ENCODE measurements at places on chromosomes 2 and 18.
A peak's percentile ranks its signal among the peaks of the same experiment; 100 is the strongest.

- no peak for DNase-seq
Observed at GRCh38 chr2:222088561-222088960, 210.2 kb downstream of the PAX3 start.

DNA sequence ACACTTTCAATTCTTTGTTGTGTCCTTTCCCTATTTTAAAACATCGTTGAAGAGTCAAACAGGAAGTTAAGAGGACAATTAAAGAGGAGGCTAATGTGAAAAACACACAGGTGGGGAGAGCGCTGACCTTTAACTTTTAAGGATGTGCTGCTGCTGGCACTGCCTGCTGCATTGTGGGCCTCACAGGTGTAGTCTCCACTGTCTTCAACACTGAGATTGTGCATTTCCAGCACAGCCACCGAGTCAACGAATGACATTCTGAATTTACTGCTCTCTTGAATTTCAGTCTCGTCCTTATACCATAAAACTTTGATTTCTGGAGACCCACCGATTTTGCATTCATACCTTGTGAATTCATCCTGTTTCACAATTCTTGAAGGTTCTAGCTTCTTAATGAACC is 91.9 kb downstream of the TTN start:
- DNase-seq, result no peak

GRCh38 chr18:811892-812375 is at the start of gene YES1:
Gene YES1 (minus strand): TSS chr18:812242. CDS start chr18:756827, 55,415 bp downstream.
- no peak for DNase-seq

DNA sequence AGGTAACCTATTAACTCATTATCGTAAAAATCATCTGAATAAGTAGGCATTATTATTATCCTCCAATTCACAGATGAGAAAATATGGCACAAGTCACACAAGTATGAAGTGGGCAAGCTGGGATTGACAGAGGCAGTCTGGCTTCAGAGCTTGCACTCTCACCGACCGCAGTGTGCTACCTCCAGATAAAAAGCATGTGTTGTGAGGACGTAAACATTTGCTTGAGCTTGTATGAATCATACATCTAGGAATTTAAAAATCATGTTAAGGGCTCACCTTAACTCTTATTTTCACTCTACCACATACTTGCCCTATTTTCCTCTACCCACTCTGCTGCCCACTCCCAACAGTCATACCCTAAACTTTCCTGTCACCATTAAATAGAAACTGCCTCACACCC is 65.3 kb upstream of the AMMECR1L start:
- peak; percentile 7 for DNase-seq

DNA sequence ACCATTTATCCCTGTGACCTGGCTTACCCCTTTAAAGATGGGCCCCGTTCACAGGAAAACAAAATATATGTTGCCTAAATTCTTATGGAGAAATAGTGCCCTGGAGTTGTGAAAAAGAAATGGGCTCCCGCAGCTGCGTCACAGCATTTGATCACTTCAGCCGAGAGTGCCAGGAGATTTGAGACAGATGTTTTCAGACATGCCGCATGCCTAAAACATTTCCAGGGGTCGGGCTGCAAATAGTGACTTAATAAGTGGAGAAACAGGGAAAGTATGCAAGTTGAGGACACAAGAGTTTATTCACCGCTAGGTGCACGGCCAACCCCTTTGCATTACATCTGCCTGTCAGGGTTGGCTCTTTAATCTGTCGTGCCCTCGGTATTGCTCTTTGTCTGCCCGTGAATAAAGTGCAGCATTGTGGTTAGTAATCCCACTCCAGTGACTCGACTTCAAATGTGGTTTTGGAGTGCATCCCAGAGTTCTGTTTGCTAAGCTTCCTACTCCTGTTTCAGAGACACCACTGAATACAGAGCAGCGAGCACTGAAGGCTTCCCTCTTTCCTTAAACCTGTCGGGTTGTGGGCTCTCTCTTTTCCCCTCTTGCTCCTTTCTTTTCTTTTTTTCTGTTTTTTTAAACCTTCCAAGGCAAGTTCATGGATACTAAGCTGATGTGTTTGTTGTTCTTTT is 187.5 kb downstream of the LTBP1 start:
- peak; percentile 86 for DNase-seq

- peak; percentile 75 for DNase-seq
Observed at GRCh38 chr2:24181849-24182248, 7.0 kb downstream of the FAM228A start.

DNA sequence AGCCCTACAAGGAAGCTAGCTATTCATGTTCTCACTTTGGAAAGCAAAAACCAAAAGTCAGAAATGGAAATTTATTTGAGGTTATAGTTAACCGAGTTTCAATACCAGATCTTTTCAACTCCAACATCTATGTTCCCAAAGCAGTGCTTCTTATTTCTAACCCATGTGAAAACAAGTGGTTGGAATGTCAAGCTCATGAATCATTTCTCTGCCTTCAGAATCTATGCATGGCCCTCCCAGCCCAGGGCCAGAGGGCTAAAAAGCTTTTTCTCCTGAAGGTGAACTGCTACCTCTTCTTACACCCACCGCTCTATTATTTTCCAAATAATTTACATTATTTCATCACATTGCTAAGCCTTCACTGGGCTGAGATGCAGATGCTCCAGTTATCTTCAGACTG is 158.4 kb downstream of the SP3 start:
- DNase-seq, result peak; percentile 32

- DNase-seq, result no peak
Observed at GRCh38 chr18:53503914-53504441, 720.5 kb downstream of the MBD2 start.

- no peak for DNase-seq
Observed at GRCh38 chr18:12283666-12284065, 24.4 kb upstream of the TUBB6 start.

GRCh38 chr18:25345081-25345866 is 6.7 kb downstream of the ZNF521 start:
- DNase-seq, result no peak

DNA sequence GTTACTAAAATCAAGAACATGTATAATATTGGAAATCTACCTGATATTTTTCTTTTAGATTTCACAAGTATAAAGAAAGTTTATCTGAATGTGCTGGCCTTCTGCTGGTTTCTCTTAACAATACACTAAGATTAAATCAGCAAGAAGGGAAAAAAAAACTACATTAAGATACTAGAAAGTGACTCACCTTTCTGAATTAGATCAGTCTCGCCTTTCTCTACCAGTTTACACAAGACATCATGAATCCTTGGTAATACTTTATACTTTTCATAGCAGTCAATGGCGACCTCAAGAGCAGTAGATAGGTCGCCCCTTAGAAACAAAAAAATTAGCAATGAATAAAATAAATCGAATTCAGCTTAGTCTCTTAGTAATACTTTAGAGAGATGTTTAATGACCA is 61.2 kb downstream of the LRPPRC start:
- DNase-seq, result peak; percentile 7

GRCh38 chr2:62343206-62343605 is 147.3 kb downstream of the B3GNT2 start:
- DNase-seq, result no peak

GRCh38 chr2:218859556-218859987 is at the start of gene WNT6:
Gene WNT6 (plus strand): TSS chr2:218859805. CDS start chr2:218860038, 233 bp downstream.
- no peak for DNase-seq

GRCh38 chr2:96524482-96525210 is 11.9 kb upstream of the ARID5A start:
- no peak for DNase-seq

GRCh38 chr2:24409700-24410556 is 49.6 kb upstream of the ITSN2 start:
- DNase-seq, result peak; percentile 74

GRCh38 chr2:8754106-8754776 is 72.4 kb downstream of the ID2 start:
- DNase-seq, result no peak

- peak; percentile 53 for DNase-seq
Observed at GRCh38 chr2:151071382-151071781, 190.3 kb downstream of the RBM43 start.

DNA sequence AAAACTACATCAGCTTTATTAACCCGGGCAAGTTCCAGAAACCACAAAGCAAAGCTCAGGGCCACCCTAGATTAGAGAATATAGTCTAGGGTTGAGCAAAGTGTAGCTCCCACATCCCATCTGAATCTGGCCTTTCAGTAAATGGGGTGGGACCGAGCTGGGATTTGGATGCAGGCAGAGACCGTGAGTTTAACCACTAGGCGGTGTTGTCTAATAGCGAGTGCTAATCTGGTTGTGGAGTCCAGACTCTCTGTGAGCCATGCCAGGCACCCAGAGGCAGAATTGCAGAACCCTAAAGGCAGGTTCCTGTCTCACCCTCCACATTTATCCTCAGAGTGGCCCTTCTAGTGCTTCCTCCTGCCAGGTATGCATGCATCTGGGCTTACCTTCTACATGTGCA is 435.9 kb downstream of the TSN start:
- DNase-seq, result peak; percentile 58

DNA sequence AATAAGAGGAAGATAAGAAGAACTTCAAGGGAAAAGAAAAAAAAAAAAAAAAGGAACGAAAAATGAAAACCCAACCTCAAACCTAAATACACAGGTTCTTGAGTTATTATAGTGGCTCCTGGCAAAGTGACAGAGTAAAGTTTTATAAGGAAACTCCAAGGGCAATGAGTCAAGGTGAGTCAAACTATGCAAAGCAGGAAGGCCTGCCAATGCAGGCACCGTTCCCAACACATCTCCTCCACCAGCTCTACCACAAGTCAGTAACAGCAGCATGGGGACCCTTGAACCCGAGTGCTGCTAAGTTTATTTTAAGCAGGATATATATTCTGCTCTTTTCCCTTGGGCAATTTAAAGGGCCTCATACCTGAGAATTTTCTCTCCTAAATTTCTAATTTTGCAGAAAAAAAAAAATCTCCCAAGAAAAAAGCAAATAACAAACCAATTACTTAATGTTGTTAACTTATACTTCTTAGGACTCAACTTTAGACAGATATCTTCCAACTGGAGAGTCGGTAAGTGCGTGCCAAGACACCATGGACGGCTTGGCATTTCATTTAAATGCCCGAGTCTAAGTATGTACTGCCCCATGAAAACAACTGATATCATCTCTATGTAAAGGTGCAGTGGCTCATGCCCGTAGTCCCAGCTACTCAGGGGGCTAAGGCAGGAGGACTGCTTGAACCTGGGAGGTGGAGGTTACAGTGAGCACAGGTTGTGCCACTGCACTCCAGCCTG is 75.7 kb upstream of the TFCP2L1 start:
- peak; percentile 85 for DNase-seq

- DNase-seq, result no peak
Observed at GRCh38 chr2:12465631-12466135, 251.1 kb upstream of the TRIB2 start.

GRCh38 chr2:6887751-6888192 is 10.2 kb downstream of the RSAD2 start:
- DNase-seq, result no peak

DNA sequence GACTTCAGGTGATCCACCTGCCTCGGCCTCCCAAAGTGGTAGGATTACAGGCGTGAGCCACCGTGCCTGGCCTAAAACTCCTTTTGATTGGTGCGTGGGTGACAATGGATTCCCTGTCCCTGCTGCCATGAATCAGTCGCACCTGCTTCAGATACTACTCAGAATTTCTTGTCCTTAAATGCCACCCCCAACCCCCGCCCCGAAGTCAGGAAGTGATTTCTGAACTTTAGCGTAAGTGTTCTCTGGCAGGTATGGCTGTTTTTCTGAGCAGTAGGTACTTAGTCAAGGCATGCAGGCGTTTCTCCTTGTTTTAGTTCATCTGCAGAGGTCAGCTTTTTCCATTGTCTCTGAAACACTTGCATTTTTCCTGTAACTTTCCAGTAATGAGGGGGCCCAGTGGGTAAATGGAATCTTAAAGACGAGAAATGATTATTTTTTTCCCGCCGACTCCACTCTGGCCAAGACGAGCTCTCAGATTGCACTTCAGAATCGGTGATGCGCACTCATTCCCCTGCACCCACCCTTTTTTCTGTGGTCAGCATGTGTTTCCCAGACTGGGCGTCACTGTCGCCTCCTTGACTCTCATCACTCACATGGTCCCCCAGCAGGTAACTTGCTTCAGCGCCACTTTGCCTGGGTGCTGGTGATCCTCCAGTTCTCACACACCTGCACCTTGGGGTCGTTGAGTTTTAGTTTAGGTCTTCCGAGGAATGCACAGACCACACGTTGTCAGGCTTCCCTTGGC is 179.7 kb downstream of the GBX2 start:
- DNase-seq, result no peak

GRCh38 chr2:236240228-236240990 is 23.8 kb downstream of the ASB18 start:
- DNase-seq, result peak; percentile 86

DNA sequence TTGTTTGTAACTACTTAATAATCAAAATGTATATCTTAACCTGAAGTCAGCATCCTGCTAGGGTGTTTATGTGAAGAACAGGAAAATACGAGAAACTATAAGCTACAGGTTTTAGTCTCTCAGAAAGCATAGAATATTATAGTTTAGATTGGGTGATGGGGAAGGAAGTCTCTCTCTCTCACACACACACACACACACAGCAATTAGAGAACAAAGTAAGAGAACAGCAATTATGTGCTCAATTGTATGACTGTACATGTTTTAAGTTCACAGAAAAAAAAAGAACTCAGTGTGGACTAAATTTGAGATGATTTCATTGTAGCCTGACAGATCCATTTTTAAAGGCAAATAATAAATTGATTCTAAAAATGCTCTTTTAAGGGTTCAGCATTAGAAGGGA is 94.3 kb upstream of the ZNF516 start:
- DNase-seq, result no peak

GRCh38 chr2:48233005-48233404 is 296.9 kb upstream of the STON1 start:
- peak; percentile 55 for DNase-seq

- DNase-seq, result no peak
Observed at GRCh38 chr2:190425221-190425866, 17.2 kb downstream of the MFSD6 start.

DNA sequence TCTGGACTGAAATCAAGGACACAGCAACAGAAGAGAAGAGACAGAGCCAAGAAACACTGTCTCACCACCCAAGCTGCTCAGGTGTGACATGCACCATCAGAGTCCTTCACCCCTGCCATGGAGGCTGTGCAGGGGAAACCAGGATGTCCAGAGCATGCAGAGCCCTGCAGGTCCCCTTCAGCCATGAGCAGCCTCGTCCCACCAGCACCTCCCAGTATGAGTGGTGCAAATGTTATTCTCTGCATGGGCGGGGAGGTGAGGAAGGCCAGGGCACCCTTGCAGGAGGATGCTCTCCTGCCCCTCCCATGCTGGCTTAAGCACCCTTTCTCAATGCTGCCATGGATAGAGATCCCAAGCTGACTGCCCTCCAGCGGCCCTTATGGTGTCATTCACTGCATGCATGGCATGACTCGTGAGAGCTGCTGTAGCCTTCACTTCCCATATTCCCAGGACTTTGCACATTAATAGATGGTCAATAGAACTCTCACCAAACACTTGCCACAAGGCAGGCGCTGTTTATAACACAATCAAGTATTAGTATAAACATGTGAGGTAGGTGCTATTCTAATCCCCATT is 171.0 kb downstream of the ANAPC1 start:
- no peak for DNase-seq

- no peak for DNase-seq
Observed at GRCh38 chr18:75365837-75366236, 61.7 kb downstream of the SMIM21 start.

GRCh38 chr2:54524226-54524991 is 68.3 kb downstream of the SPTBN1 start:
- peak; percentile 90 for DNase-seq
